H4 (cell line): ENCODE measurements at places on chromosomes 16 and 17.

DNA sequence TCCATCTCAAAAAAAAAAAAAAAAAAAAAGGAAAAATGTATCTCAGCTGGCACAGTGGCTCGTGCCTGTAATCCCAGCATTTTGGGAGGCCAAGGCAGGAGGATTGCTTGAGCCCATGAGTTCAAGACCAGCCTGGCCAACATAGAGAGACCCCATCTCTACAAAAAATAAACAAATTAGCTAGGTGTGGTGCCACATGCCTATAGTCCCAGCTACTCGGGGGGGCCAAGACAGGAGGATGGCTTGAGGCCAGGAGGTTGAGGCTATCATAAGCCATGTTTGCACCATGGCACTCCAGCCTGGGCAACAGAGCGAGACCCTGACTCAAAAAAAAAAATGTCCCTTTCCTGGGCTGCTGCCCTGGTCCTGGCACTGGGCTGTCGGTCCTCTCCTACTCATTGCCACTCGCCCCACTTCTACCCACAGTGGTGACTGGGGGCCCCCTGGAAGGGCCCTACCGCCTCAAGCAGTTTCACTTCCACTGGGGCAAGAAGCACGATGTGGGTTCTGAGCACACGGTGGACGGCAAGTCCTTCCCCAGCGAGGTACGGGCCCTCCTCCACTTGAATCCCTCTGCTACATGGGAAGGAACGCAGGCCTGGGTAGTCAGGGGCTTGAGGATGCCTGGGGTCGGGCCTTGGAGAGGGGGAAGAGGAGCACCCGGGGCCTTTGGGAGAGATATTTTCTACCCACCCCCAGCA is 6.1 kb downstream of the CA7 start:
- no peak for DNase-seq

GRCh38 chr16:31351246-31351941 is 3.6 kb upstream of the ITGAX start:
- no peak for DNase-seq

GRCh38 chr16:73048292-73049080 is 558 bp upstream of the ZFHX3 start:
- no peak for DNase-seq

DNA sequence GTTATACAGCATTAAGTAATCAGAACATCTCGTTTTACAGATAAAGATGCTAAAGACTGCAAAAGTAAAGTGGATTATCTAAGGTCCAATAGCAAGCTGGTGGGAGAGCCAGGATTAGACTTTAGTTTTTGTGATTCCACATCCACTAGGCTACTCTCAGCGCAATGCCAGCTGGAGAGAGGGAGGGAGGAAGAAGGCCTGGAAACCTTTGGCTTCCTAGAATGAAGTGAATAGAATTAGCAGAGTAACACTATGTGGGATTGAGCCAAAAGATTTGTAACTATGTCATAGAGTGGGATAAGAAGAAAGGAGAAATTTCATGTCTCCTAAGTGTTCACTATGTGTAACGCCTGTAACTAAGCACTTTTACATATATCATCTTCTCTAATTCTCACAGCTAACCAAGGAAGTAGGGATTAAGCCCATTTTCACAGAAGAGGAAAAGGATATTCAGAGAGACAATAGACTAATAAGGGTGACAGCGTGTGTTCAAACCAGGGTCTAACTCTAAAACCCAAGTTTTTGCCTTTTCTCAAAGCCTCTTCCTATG is 25.4 kb upstream of the NSRP1 start:
- DNase-seq, result no peak

DNA sequence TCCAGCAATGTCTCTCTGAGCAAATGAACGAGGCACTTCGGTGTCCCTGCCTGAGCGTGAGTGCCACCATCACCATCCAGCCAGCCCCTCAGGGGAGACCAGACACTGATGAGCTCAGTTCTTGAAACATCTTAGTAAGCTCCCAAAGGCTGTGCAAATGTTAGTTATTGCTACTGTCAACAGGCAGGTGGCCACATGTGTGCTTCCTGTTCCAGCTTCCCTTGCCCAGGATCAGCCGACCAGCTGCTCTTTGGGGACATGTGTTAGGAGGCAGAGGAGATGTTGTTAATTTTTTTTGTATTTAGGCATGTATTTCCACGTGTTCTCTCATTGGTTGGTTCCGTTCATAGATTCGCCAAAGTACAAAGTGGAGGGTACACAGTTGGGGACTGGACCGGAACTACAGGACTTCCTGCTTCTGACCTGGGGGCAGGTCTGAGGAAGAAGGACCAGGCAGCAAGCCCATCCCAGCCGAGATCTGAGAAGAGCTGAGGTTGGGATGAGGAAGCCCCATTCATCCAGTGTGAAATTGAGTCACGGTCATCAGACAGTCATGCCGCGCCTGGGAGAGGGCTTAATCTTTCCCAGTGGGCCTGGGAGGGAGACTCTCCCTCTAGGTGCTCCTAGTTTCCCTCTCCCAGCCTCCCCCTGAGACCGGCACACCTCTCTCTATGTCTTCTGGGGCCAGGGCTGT is 3.8 kb downstream of the TTYH2 start:
- no peak for DNase-seq

DNA sequence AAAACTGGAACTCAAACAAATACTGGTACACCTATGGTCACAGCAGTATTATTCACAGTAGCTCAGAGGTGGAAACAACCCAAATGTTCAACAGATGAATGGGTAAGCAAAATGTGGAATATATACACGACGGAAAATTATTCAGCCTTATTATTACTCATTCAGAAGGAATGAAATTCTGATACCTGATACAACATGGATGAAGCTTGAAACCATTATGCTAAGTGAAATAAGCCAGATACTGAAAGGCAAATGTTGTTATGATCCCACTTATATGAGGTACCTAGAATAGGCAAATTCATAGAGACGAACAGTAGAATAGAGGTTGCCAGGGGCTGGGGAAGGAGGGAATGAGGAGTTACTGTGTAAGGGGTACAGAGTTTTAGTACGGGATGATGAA is 27.1 kb upstream of the MYLK3 start:
- DNase-seq, result no peak

GRCh38 chr17:4777969-4778760 is 6.5 kb downstream of the TM4SF5 start:
- DNase-seq, result no peak
